ENCODE measurements at places on chromosomes 11 and 22.

DNA sequence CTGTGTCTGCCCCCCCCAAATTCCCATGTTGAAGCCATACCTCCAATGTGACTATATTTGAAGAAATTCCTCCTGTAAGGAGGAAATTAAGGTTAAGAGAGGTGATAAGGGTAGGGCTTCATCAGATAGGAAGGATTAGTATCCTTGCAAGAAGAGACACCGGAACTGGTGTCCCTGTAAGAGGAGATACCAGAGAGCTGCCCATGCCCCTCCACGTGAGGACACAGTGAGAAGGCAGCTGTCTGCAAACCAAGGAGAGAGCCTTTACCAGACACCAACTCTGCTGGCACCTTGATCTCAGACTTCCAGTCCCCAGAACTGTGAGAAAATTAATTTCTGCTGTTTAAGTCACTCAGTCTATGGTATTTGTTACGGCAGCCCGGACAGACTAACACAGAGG, 109.3 kb downstream of the ARFGAP2 start:
- no peak for DNase-seq

GRCh38 chr22:23166042-23166831, 14.1 kb upstream of the BCR start:
- DNase-seq, result no peak

GRCh38 chr11:26930518-26931247, 63.2 kb upstream of the FIBIN start:
- DNase-seq, result no peak

GRCh38 chr22:22001664-22002525, 19.3 kb upstream of the TOP3B start:
- no peak for DNase-seq

GRCh38 chr11:95562196-95562921, 227.2 kb downstream of the FAM76B start:
- no peak for DNase-seq

GRCh38 chr11:48129697-48130395, 86.8 kb upstream of the OR4B1 start:
- DNase-seq, result no peak

DNA sequence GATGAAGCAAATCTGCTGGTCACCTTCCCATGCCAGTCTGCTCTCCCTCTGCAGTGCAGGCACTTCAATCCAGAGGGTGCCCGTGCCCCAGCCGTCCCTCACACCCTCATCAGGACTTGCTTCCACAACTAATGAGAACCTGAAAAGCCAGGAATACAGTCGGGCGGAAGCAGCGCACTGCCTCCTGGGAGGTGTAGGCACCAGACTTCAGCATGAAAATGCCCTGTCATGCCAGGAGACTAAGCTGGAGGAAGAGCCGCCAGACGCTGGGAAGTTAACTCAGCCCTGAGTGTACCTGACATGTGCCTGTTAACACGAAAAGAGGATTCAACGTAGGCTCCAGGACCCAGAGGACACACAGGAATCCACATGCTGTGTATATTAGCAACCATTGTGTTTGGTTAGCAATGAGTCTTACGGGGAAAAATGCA, 40.1 kb upstream of the FLI1 start:
- no peak for DNase-seq

DNA sequence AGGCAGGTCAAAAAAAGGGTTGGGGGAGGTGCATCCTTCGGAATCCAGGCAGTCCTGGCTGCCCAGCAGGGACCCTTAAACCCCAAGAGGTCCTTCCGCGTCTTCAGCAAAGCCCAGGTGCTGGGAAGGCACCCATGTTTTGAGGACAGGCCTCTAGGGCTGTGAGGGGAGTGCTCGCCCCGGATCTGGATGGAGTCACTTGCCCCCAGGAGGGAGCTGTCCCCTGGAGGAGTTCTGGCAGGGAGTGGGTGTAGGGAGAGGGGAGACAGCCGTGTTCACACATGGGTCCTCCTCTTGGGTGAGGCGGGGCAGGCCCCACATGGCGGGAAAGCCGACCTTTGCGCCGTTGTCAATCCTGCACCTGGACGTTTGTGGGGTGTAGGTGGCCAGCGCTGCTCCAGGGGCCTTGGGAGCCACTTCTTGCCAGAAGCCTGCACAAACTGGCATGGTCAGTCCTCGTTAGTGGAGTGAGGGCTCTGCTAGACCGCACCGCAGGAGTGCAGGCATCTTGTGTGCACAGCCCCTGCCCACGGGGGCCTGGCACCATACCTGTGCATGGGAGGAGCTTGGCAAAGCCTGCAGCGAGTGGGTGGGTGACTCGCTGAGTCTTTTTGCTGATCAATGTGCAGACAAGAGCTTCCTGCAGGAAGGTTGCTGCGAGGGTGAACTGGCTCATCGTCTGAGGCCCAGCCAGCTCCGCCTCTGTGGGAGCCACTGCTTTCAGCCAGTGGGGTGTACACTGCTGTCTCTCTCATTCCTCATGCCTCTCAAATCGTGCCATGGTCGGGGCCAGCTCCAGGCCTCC, 16.0 kb downstream of the PPIL2 start:
- DNase-seq, result no peak

DNA sequence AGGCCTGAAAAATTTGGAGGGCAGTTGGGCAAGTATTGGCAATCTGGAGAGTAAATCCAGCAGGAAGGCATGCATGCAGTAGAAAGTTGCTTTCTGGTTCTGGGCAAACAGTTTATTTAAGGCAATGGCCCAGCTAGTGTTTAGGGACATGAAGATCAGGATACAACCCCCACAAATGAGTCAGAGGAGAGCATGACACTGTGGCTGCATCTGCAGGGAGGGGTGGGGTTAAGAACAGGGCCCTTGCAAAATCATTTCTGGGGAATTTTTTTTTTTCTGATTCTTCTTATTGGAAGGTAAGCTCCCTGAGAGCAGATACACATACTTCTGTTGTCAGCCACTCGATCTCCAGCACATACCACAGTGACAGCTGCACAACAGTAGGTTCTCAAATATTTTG, 61.1 kb downstream of the FDX1 start:
- DNase-seq, result no peak

GRCh38 chr22:29071261-29072045, 1.4 kb upstream of the KREMEN1 start:
- DNase-seq, result no peak

GRCh38 chr11:4066910-4067309, 27.7 kb upstream of the RRM1 start:
- no peak for DNase-seq

GRCh38 chr11:75161506-75162095, 10.7 kb downstream of the SLCO2B1 start:
- no peak for DNase-seq

DNA sequence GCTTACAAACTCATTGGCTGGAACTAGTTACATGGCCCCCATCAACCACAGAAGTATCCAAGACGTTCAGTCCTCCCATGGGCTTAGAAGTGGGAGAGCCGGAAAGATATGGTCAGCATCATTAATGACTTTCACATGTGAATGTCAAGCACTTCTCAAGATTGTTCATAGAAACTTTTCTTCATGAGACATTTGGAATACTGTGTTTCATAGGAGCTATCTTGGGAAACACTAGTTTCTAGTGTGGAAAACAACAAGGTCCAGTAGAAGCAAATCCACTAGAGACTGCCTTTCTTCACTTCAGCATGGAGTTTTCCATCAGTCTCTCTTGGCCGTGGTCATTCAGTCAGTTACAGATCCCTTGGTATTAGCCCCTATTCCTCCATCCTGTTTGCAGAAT, 160.9 kb downstream of the C11orf91 start:
- no peak for DNase-seq

DNA sequence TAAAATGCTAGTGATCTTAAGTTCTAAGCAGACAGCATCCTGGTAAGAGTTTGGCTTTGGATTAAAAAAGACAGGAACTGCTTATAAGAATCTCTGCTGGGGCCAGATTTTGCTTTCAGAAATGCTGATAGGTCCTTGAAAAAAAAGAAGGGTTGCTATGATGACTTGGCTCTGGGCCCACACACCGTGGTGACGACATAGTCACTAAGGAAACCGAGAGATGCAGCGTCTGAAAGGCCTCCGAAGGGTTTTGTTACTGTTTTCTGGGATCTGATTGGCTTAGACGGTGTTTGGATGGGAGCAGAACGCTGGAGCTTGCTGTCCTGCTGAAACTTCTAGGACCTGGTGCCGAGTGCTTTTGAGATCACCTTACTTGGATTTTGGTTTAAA, 8.4 kb downstream of the FAM118A start:
- DNase-seq, result peak; percentile 80

DNA sequence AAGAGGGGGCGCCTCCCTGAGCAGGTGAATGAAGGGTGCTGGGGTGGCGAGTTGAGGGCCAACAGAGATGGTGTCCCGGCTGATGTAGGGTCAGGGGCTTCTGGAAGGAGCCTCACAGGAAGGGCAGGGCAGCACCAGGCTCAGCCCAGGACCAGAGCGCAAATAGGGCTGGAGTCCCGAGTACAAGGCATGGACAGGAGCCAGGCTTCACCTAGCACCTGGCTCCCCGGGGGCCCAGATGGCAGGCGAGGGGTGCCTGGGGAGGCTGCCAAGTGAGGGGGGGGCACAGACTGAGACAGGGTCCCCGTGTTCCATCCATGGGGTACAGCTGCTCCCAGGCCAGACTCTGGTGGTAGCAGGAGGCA, 105.8 kb downstream of the KCNQ1 start:
- no peak for DNase-seq

DNA sequence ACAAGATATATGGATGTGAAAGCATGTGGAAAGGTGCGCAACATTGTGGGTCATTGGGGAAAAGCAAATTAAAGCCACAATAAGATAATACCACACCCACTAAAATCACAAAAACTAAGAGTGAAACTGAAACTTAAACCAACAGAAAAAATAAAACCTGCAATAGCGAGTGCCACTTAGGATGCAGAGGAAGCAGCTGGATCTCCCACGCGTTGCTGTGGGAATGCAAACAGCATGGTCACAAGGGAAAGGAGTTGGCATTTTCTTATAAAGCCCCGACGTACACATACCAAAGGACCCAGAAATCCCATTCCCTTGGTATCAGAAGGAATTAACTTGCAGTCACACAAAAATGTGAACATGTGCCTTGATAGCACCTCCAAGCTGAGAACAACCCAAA, 712.0 kb downstream of the TBC1D22A start:
- no peak for DNase-seq

DNA sequence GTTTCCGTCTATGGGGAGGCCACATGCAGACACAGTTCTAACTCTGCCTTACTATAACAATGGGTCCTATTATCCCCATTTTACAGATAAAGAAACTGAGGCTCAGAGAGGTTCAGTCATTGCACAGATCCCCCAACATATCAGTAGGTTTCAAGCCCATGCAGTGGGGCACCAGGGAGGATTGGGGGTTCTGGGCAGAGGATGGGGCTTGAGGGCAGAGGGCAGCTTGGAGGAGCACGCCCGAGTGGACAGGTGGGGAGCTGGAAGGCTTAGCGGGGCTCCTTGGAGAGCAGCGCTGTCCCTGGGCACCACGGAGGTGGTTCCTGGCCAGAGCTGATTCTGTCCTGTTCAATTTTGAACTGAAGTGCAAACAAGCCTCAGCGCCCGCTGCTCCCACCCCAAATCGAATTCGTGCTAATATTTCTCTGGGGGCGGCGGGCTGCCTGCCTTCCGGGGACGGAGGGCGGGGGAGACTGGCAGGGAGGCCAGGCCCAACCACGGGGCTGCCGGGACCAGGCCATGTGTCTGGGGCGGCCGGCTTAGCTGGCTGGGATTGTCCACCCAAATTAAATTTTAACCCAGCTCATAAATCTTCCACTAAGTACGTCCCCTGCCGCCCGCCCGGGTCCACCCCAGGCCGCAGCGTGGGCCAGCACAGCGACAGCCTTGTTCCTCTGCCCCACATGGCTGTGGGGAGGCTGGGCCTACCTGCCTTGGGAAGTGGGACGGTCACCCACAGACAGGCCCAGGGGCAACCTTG, 49.4 kb downstream of the FLRT1 start:
- DNase-seq, result no peak

- DNase-seq, result no peak
Measured at GRCh38 chr22:48517039-48518030, 1310.3 kb downstream of the BRD1 start.

DNA sequence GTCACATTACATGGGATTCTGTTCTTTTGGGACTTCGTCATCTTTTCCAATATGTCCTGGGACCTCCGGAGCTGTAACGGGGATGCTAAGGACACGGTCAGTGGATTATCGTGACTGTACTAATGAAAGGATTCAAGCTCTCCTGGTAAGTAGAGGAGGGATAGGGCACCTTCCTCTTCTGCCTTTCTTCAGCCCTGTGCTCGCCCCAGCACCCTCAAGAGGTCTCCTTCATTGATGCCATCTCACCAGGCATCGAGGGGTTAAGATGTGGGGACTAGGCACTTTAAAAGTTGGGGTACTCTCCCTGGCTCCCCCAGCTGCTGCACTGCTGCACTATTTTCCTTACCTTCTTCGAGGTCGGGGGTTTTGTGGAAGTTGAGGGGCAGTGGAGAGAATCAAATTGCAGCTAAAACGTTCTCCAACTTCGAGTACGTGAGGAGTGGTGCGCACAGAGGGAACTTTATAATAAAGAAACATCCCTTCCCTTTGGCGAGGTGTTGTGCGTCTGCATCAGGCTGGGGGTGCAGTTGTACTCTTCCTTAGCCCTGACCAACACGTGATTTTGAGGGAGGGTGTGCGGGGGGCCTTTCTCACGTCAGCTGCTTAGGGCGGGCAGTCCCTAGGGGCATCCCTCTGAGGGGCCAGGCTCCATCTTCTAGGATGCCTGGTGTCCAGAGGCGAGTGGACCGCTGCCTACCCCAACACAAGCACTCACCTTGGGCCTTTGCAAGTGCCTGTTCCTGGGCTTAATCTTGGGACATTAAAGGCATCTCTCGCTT, 96.1 kb downstream of the GRAMD1B start:
- DNase-seq, result no peak
